ENCODE measurements at places on chromosomes 4 and X.
A peak's percentile ranks its signal among the peaks of the same experiment; 100 is the strongest.

DNA sequence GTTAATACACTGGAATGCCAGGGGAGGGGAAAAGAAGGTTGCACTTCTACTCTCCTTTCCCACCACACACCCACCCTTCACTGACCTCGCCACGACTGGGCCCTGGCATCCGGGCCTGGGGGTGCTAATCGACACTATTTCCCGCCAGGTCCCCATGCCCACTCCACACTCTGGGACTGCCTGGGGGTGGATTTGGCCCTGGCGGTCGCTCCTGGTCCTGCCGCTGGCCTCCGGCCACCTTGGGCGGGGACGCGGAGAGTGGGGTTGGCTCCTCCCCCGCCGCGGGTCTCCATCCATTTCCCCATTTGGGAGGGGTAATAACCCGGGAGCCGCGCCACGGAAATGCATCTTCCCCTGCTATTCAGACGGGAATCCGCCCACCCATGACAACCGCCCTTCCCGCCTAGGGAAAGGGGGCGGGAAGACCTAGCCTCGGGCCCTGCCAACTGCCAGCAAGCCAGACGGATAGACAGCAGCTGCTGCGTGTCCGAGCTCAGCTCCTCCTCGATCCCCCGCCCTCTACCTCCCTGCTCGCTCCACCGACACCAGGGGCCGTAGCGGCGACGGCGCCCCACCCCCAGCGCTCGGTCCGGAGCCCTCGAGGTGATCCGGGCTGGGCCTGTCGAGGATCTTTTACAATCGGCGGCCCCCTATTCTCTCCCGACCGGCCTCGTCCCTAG lies 78.1 kb downstream of the RLIM start:
- DNase-seq, result peak; percentile 89

DNA sequence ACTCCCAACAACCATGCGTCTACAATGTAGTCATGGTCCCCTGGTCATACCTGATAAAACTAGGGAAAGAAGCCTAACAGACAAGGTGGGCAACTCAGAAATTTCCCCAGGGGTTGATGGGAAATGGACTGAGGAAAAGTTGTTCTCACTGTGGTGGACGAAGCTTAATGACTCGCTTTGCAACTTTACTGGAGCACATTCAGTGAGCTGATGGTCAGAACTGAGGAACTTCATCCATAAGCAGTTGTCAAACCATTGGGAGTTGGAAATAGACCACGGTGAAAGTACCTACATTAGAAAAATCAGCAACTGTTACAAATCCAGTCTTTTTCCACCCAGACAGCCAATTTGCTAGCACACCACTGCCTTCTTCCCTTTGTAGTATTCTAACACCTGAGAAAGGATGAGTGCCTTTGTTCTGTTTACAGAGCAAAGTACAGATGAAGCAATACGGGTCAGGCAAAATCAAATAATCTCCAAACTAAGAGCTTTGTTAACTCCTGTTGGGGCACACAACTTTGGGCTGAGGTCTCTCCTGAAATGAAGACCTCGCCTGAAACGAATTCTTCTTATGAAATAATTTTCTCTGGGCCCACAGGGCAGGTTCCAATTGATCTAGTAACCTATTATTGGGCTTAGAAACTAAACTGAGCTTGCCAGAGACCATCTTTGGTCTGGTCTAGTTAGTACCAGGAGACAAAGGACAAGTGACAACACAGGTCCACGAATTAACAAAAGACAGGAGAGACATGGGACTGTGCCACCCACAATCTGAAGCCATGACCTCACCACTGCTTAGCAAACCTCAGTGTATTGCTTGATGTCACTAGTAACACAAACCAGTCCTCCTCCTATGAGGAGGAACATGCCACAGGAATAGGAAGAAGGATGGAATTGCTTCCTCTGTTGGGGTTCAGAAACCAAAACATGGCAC lies 58.9 kb upstream of the NFKB1 start:
- peak; percentile 37 for DNase-seq

DNA sequence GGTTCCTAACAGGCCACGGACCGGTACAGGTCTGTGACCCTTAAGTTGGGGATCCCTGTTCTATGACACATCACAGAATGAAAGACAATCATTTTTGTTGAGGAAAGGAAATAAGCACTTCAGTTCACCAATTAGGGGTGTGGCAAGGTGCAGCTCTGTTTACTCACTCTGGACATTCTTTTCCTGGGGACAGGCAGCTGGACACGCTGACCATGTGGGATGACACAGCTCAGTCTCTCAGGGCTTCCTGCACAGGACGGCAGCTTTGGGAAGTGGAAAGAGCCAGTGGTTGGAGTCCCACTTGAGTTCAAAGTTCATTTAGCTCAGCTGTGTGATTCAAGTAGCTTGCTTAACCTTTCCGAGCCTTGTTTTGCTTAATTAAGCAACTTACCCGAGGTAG lies 55.7 kb downstream of the NDNF start:
- DNase-seq, result no peak

DNA sequence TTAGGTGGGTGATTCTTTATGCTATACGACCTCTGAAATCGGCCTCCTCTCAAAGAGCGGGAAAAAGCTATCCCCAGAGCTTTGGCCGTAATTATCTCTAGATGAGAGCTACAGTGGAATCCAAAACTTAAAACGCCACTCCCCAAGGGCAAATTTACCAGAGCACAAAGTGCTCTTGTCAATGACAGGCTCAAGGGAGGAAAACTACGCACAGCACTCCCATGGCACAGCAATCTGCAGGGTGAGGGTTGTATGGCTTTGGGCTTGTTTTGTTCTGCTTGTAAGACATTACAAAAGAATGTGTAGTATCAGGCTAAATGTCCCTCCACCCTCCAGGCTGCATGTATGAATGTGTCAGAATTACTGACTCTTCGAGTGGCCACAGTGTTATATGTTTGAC lies 44.0 kb downstream of the ARHGEF6 start:
- DNase-seq, result no peak

GRCh38 chr4:82481506-82481840 lies 51.1 kb downstream of the ENOPH1 start:
- DNase-seq, result no peak

- no peak for DNase-seq
These were observed 330.3 kb upstream of the NOCT start for GRCh38 chr4:138685316-138685715.

- no peak for DNase-seq
These were observed 2.3 kb downstream of the NOX1 start for GRCh38 chrX:100871594-100872560.

- no peak for DNase-seq
These were observed 193.2 kb upstream of the KLF3 start for GRCh38 chr4:38470735-38471262.

GRCh38 chr4:75698162-75698962 lies 25.2 kb upstream of the G3BP2 start:
- peak; percentile 90 for DNase-seq

- no peak for DNase-seq
These were observed 413.8 kb downstream of the FAT4 start for GRCh38 chr4:125728568-125728967.

GRCh38 chr4:138045036-138045435 lies 197.1 kb downstream of the SLC7A11 start:
- DNase-seq, result no peak

- DNase-seq, result no peak
These were observed 20.3 kb downstream of the DNAAF6 start for GRCh38 chrX:107226757-107227156.

- DNase-seq, result no peak
These were observed 137.8 kb upstream of the RBPJ start for GRCh38 chr4:26183017-26183416.

DNA sequence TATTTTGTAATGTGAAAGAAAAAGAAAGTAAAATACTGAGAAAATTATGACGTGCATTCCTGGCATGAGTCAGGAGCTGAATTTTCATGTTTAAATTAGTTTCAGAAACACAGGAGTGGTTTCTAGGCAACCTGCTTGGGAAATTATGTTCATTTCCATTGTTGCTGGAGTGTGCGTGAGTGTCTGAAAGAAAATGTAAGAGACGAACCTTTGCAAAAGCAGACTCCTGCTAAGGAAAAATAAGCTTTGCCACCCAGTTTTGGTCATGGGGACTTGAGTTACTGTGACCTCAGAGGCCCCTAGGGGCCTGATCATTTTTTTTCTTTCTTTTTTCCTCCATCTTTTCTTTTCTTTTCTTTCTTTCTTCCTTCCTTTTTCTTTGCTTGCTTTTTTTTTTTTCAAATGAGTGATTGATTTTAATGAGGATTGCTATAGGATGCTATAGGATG lies 18.8 kb upstream of the CHRNA9 start:
- peak; percentile 84 for DNase-seq

GRCh38 chrX:116417214-116417613 lies 19.2 kb upstream of the SLC6A14 start:
- DNase-seq, result no peak

Measured in suppressor macrophage treated with lipopolysaccharide for 1 hour (primary cell).